Spinal cord (tissue), 10 donors: ENCODE measurements at places on chromosomes 2 and 18. TPM values are rescaled to one million over a fixed set of nuclear protein-coding genes. Genes with fewer than 3 reads are reported as not detected.

Gene MGAT4A
- polyA plus RNA-seq, result 33.2 TPM

Gene CENPA
- polyA plus RNA-seq, result 7.4 TPM

Gene CLHC1
- 18.4 TPM for polyA plus RNA-seq

Gene PTH2R
- polyA plus RNA-seq, result 1.0 TPM

Gene MYO5B
- polyA plus RNA-seq, result 3.1 TPM

Gene CNOT9
- 54.1 TPM for polyA plus RNA-seq

Gene AQP4
- 772 TPM for polyA plus RNA-seq

Gene COL6A3
- polyA plus RNA-seq, result 41.3 TPM

Gene POTEI
- polyA plus RNA-seq, result 0.95 TPM

Gene CHST9
- polyA plus RNA-seq, result 5.4 TPM
